PC-9 (cell line): ENCODE measurements at places on chromosomes 7 and 10. TPM values are rescaled to one million over a fixed set of nuclear protein-coding genes. Genes with fewer than 3 reads are reported as not detected.

Gene CTBP2
- total RNA-seq: 60.5 and 64.4 TPM in 2 replicates

Gene VSTM2A
- total RNA-seq: not detected in 2 replicates

Gene AOAH
- total RNA-seq: not detected in 2 replicates

Gene OPN4
- 0.15 and 0.23 TPM in 2 replicates for total RNA-seq

Gene CALHM1
- total RNA-seq: not detected in 2 replicates

Gene VWDE
- 27.3 and 28.8 TPM in 2 replicates for total RNA-seq

DNA sequence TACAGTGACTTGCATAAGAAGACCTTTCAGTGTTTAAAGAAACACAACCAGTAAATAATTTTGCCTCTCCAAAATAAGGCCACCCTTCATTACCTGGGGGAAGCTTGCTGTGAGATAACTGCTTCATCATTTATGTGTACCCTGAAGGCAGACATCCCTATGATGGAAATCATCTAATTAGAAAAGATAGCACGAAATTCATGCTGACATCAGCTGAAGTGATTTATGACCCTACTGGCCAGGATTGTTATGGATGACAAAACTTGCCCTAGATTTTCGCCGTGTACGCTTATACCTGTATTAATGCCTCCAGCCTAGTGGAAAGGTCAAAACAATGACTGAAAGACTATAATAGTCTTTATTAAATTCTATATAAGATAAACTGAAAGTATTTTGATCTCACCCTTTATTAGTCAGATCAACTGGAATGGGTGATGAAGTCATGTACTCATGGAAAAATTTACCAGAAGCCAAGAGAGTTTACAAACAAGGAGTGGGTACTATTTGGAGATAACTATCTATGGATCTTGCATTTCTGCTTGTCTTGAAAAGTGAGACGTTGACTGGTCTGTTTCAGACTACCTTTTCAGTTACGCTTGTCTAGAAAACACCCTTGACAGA lies 114.2 kb downstream of the PPP1R3A start:
- H3K36me3 ChIP-seq: no peaks in the 10 kb centered on the region
- no peak for DNase-seq
- H3K27ac ChIP-seq: no peak overlapping the region

DNA sequence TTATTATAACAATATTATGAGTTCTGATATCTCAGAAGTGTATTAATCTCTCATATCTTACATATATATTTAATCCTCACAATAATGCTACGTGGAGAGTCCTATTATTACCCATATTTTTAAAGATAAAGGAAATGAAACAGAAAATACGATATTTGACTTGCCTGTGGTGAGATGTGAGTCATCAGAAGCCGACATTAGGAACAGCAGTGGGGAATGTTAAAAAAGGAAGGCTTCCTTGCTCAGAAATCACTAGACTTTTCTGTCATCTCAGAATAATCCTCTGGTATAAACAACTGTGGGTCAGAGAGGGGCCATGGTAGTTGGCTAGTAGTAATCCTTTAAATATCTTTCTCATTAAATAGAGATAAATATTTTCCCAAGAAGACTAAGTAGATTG lies 402.3 kb upstream of the PCDH15 start:
- H3K27me3 ChIP-seq: no peaks in the 10 kb centered on the region
- no peaks in the 10 kb centered on the region for H3K36me3 ChIP-seq
- DNase-seq: no peak
- H3K4me3 ChIP-seq: no peak overlapping the region
- H3K4me1 ChIP-seq: no peaks in the 10 kb centered on the region

DNA sequence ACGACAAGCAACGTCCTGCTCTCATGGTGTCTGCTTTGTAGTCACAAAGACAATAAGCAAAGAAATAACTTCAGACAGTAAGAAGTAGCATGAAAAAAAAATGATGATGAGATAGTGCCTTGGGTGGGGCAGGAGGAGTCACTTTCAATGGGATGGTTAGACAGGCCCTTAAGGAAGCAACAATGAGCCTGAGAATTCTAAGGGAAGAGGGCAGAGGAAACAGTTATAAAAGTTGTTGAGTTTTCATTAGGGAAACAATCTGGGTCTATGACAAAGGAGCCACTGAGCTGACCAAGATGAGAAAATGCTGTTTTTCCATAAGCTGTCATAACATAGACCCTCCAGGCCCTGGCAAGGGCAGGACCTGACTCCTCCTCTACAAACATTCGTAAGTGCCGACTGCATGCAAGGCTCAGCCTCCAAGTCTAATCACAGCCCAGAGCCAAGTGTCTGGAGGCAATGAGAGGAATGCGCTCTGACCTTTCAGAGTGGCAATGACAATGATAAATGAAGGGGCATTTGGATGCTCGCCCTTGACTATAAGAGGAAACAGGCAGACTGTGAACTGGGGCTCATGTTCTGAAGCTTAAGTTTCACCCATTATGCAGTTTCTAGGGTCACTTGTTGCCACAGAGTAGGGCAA lies 43.7 kb downstream of the PPP1R3C start:
- no peaks in the 10 kb centered on the region for H3K27me3 ChIP-seq
- H3K4me3 ChIP-seq: no peak overlapping the region
- H3K36me3 ChIP-seq: no peaks in the 10 kb centered on the region
- peaks cover 24% of the 10 kb centered on the region for H3K4me1 ChIP-seq
- no peak overlapping the region for H3K27ac ChIP-seq

DNA sequence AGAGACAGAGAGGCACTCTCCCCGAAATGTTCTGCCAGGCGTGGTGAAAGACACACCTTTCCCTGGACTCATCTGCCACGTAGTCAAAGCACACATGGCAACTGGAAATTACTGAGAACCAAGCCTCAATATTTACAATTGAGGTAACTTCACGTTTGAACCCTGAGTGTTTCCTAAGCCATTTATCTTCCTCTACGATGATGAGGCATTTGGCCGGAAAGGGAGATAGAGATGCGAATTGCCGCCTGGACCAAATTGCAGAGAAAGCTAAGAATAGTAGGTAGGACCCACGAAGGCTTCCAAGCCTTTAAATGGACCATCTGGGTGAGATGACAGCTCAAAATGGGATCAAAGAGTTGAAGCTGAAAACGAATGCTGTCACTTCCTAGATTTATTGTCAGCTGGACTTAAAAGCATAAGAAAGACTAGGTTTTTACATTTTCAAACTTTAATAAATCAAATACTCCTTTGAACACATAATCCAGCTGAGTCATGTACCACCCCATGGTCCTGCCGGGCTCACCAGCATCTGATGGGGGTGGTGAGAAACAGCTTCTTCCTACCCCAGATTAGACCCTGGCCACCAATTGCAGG lies 135.6 kb upstream of the LYZL2 start:
- no peak overlapping the region for H3K27ac ChIP-seq
- H3K27me3 ChIP-seq: no peaks in the 10 kb centered on the region
- no peak for DNase-seq
- H3K36me3 ChIP-seq: no peaks in the 10 kb centered on the region
- H3K4me1 ChIP-seq: no peaks in the 10 kb centered on the region
- no peak overlapping the region for H3K4me3 ChIP-seq

DNA sequence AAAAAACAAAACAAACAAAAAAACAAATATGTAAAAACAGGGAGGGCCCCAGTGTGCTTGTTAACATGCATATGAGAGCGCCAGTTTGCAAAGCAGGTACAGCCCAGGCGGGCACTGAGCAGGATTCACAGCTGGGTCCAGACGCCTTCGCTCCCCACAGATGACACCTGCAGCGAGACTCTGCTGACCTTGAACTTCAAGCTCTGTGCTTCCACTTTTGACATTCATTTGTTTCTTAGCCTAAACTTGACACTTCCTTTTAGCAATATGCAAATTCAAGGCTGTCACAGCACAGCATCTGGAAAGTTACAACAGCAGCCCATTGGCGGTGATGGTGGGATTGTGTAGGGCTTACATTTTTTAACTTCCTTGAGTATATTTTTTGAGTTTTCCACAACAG lies 88.8 kb upstream of the TNS3 start:
- H3K4me3 ChIP-seq: no peak overlapping the region
- H3K36me3 ChIP-seq: no peaks in the 10 kb centered on the region
- no peak overlapping the region for H3K27ac ChIP-seq
- peaks cover 43% of the 10 kb centered on the region for H3K4me1 ChIP-seq
- H3K27me3 ChIP-seq: no peaks in the 10 kb centered on the region
- DNase-seq: no peak

GRCh38 chr10:28793482-28793881 lies 116.2 kb downstream of the BAMBI start:
- no peak overlapping the region for H3K4me3 ChIP-seq
- no peaks in the 10 kb centered on the region for H3K4me1 ChIP-seq
- H3K27me3 ChIP-seq: no peaks in the 10 kb centered on the region
- no peaks in the 10 kb centered on the region for H3K36me3 ChIP-seq
- no peak overlapping the region for H3K27ac ChIP-seq
- no peak for DNase-seq

- no peaks in the 10 kb centered on the region; the same call in 1 of the 2 replicates for H3K36me3 ChIP-seq
- peaks cover 34% of the 10 kb centered on the region for H3K4me1 ChIP-seq
- no peak for DNase-seq
- no peak overlapping the region for H3K27ac ChIP-seq
- no peak overlapping the region for H3K4me3 ChIP-seq
These were observed 40.5 kb downstream of the SPDYE5 start for GRCh38 chr7:75532639-75533038.

GRCh38 chr10:46220187-46220586 lies 66.6 kb upstream of the ANTXRL start:
- no peaks in the 10 kb centered on the region for H3K36me3 ChIP-seq
- DNase-seq: no peak
- no peak overlapping the region for H3K27ac ChIP-seq
- H3K4me1 ChIP-seq: peaks cover 13% of the 10 kb centered on the region
- H3K27me3 ChIP-seq: no peaks in the 10 kb centered on the region
- no peak overlapping the region for H3K4me3 ChIP-seq

- no peak overlapping the region for H3K27ac ChIP-seq
- no peaks in the 10 kb centered on the region for H3K36me3 ChIP-seq
- no peak for DNase-seq
- no peaks in the 10 kb centered on the region for H3K4me1 ChIP-seq
These were observed 520.8 kb downstream of the REEP3 start for GRCh38 chr10:64041989-64042490.

- peak overlapping the region; percentile 73 for H3K27ac ChIP-seq
- no peak overlapping the region for H3K4me3 ChIP-seq
- H3K27me3 ChIP-seq: no peaks in the 10 kb centered on the region
- no peaks in the 10 kb centered on the region for H3K36me3 ChIP-seq
These were observed 1.4 kb upstream of the IL6 start for GRCh38 chr7:22725585-22725984.

DNA sequence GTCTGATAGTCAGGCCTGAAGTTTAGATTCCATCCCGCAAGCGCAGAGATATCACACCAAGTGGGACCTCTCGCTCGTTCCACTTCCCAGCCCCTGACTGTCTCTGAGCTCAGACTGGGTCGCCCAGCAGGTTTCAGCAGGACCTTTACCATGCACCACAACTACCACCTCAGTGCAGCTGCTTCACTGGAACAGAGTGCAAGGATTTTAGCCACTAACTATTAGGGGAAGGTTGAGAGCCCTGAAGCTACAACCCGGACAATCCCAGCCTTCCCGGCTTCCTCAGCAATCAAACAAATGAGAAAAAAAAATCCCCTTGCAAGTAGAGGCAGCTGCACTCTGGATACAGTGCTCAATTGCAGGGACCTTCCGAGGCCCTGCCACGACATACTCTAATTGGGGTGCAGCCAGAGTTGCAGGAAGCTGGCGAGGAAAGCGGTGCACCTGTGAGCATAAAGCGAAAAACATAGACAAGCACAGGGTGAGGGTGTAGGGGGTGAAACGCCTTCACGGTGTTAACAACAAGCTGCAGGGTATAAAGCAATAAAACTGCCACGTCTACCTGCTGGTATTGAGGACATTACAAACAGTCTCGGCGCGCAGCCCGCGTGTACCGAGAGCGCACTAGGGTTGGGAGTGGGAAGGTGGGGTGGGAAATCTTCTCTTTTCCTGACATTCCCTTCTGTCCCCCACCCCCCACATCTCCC lies 2.6 kb upstream of the DLX6 start:
- H3K36me3 ChIP-seq: no peaks in the 10 kb centered on the region
- no peak overlapping the region for H3K4me3 ChIP-seq
- DNase-seq: no peak
- no peak overlapping the region for H3K27ac ChIP-seq
- H3K4me1 ChIP-seq: no peaks in the 10 kb centered on the region
- peaks cover 5% of the 10 kb centered on the region; the same call in 1 of the 2 replicates for H3K27me3 ChIP-seq

DNA sequence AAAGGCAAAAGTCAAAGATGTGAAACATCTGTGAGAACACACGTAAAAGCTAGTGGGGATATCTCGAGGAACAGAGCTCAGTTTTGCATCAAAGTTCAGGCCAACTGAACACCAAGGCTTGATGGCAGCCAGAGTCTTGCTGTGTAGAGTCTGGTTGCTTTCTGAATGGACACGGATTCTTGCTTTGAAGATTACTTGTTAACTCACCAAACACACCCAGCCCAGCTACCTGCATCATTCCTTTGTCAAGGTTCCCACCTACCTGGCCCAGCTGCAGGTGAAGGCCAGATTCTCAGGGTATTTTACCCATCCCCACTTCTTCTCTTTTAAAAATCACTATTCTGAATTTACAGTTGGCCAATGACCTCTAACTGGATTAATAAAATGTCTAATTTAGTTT lies 174.4 kb upstream of the PHYHIPL start:
- no peaks in the 10 kb centered on the region for H3K36me3 ChIP-seq
- H3K27me3 ChIP-seq: no peaks in the 10 kb centered on the region
- H3K4me1 ChIP-seq: no peaks in the 10 kb centered on the region
- DNase-seq: no peak
- H3K27ac ChIP-seq: no peak overlapping the region

GRCh38 chr7:42876182-42877068 lies 35.4 kb downstream of the C7orf25 start:
- H3K36me3 ChIP-seq: no peaks in the 10 kb centered on the region
- peak; percentile 43 for DNase-seq
- H3K4me1 ChIP-seq: no peaks in the 10 kb centered on the region
- H3K27ac ChIP-seq: no peak overlapping the region
